Heart right ventricle (tissue), 16 donors: ENCODE measurements at places on chromosomes 13 and 19.

- no peak for DNase-seq
Measured at GRCh38 chr13:94495806-94496205, 16.3 kb upstream of the DCT start.

- no peak for DNase-seq
Measured at GRCh38 chr19:29232315-29232852, 19.4 kb upstream of the UQCRFS1 start.

DNA sequence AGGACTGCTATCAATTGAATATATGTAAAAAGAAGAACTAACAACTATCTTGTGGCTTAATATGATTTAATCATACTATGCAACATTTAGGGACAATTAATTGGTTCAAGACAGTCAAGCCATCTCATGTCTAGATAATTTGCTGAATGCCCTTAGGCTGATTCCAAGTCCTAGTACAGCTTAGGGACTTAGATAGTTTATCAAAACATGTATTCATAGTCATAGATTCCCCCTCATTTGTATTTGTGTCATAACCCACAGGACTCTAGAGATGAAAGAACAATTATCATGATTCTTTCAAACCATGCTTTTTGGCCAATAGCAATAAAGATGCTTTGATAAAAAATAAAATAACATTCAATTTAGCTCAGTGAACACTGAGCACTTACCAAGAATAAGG lies 607.6 kb downstream of the SLITRK1 start:
- no peak for DNase-seq

- no peak for DNase-seq
Measured at GRCh38 chr13:94414708-94415107, 64.8 kb downstream of the DCT start.

DNA sequence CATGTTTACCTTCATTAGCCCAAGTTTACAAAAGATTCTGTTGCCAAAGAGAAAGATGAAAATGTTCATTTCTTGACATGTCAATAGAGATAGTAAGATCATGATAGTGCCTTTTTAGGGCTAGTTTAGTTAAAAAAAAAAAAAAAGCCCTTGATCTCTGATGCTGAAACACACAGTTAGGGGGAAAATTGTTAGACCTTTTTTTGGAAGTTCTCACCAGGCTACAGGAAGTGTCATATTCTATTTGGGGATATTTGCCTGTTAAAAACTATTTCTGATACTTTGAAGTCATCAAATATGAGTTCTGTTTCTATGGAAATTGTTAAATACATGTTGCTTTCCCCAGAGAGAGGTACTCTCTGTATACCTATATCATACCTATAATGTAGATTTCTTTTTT lies 21.6 kb downstream of the SLAIN1 start:
- no peak for DNase-seq

DNA sequence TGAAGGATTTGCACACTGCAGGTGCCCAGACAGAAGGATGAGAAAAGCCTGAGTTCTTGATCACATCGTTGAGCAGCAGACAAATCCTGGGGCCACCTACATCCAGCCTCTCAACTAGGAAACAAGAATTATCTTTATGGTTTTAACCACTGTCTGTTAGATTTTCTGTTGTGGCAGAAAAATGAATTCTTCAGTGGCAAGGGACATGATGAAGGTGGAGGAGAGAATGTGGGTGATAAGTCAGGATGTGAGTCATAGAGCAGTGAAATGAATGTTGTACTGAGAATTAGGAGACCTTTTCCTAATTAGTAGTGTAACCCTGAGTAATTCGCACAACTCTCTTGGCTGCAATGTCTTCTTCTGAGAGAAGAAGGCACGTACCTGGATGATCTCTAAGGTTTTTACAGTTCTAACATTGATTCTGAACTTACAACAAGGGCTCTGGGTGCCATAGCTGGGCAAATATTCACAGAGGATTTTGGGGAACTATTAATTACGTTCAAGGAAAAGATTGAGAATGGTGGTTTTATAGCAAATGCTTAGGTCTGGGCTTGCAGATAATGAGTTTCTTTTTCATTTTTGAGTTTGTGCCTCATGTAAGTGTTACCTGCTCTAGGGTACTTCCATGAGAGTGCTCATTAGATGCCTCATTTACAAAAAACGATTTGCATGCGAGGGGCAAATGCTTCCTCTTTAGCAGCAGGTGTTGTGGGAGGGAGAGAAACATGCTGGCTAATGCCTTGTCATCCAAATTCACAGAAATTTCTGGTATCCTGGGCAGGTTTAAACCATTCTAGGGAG lies 111.0 kb upstream of the KL start:
- DNase-seq: no peak

GRCh38 chr13:27374650-27375049 lies 49.8 kb upstream of the GTF3A start:
- no peak for DNase-seq

DNA sequence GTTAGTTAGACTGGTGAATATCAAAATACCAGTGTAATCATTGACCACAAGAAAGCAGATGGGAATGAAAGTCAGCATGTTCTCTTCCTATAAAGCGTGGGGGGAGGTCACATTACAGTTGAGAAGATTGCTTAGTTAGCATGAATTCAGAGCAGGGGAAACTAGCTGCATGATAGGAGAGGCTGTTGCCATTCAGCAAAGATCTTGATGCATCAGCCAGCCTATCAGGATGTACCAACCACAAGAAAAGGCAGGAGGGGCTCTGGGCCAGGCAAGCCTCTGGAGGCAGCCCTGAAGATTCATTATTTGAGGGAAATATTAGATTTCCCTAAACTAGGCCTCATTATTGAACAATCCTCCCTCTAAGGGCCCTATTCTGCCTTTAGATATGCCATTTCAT lies 5.0 kb upstream of the MTMR6 start:
- no peak for DNase-seq

- DNase-seq: no peak
Measured at GRCh38 chr13:110140099-110140498, 166.9 kb downstream of the COL4A1 start.

DNA sequence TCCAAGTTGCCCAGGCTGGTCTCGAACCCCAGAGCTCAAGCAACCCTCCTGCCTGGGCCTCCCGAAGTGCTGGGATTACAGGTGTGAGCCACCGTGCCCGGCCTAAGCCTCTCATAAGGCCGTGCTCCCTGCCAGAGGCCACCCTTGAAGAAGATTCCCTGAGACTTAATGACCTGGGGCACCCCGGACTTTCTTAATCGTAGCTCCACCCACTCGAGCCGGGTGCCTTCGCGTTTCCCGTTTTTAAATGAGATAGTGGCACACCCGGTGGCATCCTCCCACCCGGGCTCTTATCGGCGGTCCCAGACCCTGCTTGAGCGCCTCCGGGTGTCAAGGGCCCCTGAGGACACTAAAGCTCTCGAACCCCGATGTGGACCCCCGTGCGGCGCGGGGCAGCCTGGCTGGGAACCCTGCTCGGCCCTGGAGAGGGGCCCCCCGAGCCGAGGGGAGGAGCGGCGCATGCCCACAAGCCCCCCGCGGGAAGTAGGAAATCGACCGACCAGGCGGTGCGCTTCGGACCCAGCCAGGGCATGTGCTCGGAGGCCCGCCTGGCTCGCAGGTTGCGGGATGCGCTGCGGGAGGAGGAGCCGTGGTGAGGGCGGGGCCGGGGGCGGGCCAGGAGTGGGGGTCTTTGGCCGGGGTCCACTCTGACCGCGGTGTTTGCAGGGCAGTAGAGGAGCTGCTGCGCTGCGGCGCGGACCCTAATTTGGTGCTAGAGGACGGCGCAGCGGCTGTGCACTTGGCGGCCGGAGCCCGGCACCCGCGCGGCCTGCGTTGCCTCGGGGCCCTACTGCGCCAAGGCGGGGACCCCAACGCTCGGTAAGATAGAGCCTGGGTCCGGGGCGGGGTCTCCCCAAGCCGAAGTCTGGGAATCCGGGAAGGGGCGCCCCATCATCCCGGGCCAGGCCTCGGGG lies at the start of gene ANKLE1:
ANKLE1 (plus strand) TSS at position 511 of the 914 bp plus-strand sequence; CDS start at position 531, 20 bp downstream.
- no peak for DNase-seq

- DNase-seq: no peak
Measured at GRCh38 chr19:41928754-41929535, 696 bp upstream of the ERFL start.

GRCh38 chr13:24146961-24147569 lies 13.5 kb upstream of the SPATA13 start:
- DNase-seq: no peak

DNA sequence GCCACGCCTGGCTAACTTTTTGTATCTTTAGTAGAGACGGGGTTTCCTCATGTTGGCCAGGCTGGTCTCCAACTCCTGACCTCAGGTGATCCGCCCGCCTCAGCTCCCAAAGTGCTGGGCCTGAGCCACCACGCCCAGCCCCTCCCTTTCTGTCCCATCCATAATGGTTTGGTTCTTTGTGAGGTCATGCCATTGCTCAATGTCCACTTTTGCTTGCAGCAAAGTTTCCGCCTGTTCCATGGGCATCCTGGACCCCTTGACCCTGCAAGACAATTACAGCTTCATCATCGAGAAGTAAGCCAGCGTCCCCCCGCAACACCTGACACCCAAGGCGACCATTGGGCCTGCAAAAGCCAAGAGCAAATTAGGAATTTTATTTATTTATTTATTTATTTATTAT lies 16.6 kb downstream of the PRR22 start:
- DNase-seq: no peak
